NCI-H2171 (cell line): ENCODE measurements at places on chromosomes 13 and 19.

- DNase-seq: no peak
Measured at GRCh38 chr19:48928164-48929025, 5.1 kb upstream of the DHDH start.

- DNase-seq: no peak
Measured at GRCh38 chr19:47467914-47468313, 3.8 kb downstream of the SLC8A2 start.

DNA sequence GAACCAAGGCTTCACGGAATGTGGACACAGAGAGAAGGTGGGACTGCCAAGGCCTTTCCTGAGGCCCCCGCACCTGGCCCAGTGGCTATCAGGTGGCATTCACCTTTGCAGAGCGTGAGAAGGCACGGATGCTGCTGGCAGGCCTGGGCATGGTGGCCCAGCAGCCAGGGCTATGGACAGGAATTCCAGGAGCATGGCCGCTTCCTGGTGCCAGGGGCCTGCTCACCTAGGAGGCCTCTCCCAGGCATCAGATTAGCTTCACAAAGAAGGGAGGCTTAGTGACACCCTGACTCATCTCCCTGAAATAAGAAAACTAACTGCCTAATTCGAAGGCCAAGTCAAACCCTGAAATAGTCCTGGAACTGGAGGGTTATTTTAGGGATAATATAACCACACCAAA, 155.8 kb downstream of the TEX29 start:
- DNase-seq: no peak

- DNase-seq: no peak
Measured at GRCh38 chr13:93589788-93590187, 363.2 kb downstream of the GPC6 start.

DNA sequence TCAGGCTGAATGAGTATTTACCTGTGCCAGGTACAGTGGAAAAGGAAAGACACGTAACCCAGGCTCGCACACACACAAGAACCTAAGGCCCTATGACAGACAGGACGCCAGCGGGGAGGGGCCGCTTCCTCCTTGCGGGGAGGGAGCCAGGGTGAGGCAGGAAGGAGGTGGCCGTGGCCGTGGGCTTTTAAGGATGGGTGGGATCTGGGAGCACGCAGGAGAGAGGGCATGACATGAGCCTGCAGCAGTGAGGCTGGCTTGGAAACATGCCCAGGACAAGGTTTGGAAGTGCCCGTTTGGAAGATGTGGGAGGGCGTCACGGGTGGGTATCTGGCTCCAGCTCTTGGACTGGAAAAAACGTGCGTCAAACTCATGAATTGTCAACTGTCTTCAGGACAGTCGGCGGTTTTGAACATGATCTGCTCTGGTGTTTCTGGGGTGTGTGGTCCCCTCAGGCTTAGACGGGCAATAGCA, 20.1 kb downstream of the SH3GL1 start:
- DNase-seq: no peak
